GM12878 (cell line): ENCODE measurements at places on chromosomes 12 and 14. TPM values are rescaled to one million over a fixed set of nuclear protein-coding genes. Genes with fewer than 3 reads are reported as not detected.

GRCh38 chr14:76706811-76707210, 54.5 kb upstream of the VASH1 start:
- no peak for DNase-seq

DNA sequence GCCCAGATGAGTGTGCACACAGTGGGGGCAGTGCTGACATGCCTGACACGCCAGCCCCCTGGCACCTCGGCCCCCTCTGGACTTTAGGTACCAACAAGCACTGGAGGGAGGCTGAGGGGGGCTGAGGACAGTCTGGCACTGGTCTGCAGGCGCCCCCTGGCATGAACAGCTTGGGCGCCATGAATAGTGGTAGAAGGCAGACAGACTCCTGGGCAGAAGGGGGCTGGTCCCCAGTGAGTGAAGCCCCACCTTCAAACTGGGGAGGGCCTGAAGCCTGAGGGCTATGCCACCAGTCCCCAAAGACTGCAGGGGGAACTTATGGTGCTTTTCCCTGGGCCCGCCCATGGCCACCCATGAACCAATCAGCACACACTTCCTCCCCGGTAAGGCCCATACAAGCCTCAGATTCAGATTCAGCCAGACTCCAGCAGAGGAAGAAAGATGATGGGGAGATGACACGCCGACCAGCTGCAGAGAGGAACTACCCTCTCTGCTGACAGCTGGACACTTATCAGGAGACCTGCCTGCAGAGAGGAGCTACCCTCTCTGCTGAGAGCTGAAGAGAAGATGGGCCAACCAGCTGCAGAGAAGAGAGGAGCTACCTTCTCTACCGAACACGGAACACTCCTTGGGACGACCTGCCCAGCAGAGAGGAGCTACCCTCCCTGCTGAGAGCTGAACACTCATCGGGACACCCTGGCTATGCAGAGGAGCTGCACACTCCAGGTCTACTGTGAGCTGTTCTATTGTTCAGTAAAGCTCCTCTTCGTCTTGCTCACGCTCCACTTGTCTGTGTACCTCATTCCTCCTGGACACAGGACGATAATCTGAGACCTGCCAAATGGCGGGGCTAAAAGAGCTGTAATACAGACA, 324.5 kb downstream of the PCNX1 start:
- peak; percentile 33 for DNase-seq

GRCh38 chr14:50978888-50979287, 34.6 kb upstream of the PYGL start:
- DNase-seq: peak; percentile 38

- DNase-seq: no peak
Observed at GRCh38 chr12:98750511-98750910, 105.4 kb downstream of the APAF1 start.

- DNase-seq: no peak
Observed at GRCh38 chr12:131537267-131537958, 173.5 kb upstream of the SFSWAP start.

DNA sequence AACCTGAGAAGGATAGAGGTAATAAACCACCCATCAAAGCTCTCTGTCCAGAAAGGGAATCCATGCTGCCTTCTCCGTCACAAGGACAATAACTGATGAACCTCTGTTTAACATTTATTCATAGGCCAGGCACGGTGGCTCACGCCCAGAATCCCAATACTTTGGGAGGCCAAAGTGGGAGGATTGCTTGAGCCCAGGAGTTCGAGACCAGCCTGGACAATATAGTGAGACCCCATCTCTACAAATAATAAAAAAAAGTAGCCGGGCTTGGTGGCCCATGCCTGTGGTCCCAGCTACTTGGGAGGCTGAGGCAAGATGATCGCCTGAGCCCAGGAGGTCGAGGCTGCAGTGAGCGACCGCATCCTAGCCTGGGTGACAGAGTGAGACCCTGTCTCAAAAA, 7.1 kb upstream of the FOS start:
- no peak for DNase-seq

DNA sequence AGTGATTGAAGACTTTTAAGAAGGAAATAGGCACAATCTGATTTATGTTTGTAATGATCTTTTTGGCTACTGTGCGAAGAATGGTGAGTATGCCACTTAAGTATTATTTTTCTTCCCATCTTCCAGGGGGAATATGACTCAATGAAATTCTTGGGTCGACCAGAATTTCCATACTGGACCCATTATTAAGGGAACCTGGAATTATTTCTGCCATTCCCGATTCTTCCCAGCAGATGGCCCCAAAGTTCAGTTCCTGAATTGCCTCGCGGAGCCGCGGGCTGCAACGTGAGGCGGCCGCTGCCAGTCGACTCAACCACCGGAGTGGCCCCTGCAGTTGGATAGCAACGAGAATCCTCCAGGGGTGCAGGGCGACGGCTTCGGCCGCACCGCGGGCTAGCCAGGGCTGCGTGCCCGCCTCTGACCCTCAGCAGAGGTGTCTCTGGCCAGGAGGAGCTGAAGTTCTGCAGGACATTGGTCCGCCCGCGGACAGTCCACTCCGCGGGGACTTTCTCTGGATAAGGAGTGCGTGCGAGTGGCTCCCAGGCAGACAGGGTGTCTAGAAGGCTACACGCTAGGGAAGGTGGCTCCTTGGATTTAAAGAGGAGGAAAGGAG, 628 bp upstream of the TSHR start:
- no peak for DNase-seq

GRCh38 chr12:84463741-84464495, 448.7 kb downstream of the SLC6A15 start:
- DNase-seq: no peak

OR4K14 gene
- not detected in 2 replicates for total RNA-seq

APOF gene
- not detected in 2 replicates for total RNA-seq
